ENCODE measurements at places on chromosomes 13 and 19.

GRCh38 chr13:28586439-28587173, 72.3 kb upstream of the POMP start:
- no peak for DNase-seq

DNA sequence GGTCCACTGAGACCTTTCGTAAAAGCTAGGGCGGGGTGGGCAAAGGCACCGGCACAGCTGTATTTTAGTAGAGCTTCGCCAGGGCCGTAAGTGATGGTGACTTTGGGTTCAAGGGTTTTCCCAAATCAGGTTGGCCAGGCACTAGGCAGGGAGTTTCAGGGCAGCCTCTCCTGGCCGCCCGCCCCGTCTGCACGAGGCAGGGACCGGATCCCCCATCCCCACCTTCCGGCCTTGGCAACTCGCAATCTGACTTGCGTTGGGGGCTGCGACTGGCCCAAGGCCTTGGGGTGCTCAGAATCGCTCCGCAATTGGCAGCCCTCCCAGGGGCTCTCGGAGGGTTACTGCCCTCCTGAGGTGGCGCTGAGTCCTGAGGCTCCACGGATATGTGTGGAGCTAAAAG, 4.1 kb upstream of the ZIC5 start:
- no peak for DNase-seq

GRCh38 chr19:51168564-51169282, 26.6 kb downstream of the SIGLEC7 start:
- no peak for DNase-seq

GRCh38 chr13:96053003-96053703, at the start of gene UGGT2:
UGGT2 (minus strand) TSS chr13:96053401; CDS start chr13:96053312, 89 bp downstream.
- DNase-seq, result peak; percentile 94

DNA sequence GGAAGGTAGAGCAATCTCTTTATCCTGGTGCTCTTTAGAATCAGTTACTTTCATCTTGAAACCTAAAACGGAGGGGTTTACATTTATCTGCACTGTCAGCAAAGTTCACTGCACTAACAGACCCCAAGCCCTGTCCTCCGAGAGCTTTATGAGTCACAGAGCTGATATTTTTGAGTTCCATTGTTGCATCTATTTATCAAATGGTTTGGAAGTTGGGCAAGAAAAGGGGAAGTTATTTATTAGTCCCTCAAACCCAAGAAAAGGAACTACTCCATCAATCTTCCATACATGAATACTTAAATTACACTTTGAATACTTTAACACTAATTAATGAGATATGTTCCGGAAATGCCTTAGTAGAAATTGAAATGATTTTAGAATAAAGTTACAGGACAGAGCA, 55.5 kb downstream of the EDNRB start:
- no peak for DNase-seq

- no peak for DNase-seq
Measured at GRCh38 chr13:113945857-113946408, 27.9 kb downstream of the C13orf46 start.

- DNase-seq, result peak; percentile 23
Measured at GRCh38 chr19:18659281-18660050, 22.6 kb downstream of the KLHL26 start.

GRCh38 chr19:49423985-49424303, 703 bp upstream of the PTH2 start:
- no peak for DNase-seq

GRCh38 chr13:53010374-53011105, 18.1 kb upstream of the OLFM4 start:
- DNase-seq, result no peak

GRCh38 chr13:79311386-79311785, 94.7 kb downstream of the RBM26 start:
- DNase-seq, result no peak

- no peak for DNase-seq
Measured at GRCh38 chr19:16166417-16166816, 6.9 kb downstream of the CIB3 start.

DNA sequence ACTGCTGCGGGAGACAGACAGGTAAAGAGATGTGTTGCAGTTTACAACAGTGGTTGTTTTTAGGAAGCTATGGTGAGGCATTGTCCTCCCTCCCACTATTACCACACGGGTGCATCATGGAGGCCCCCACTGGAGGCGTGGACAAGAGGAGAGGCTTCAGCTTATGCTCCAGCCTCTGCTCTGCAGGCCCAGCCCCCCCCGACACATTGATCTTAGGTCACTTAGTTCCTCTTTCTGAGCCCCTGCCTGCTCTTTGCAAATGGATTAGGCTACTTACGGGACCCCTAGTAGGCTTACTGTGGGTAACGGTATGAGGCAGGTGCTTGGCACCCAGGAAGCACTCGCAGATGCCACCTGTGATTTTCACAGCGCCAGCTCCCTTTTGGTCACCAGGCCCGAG, 123.9 kb downstream of the SLC7A1 start:
- no peak for DNase-seq

DNA sequence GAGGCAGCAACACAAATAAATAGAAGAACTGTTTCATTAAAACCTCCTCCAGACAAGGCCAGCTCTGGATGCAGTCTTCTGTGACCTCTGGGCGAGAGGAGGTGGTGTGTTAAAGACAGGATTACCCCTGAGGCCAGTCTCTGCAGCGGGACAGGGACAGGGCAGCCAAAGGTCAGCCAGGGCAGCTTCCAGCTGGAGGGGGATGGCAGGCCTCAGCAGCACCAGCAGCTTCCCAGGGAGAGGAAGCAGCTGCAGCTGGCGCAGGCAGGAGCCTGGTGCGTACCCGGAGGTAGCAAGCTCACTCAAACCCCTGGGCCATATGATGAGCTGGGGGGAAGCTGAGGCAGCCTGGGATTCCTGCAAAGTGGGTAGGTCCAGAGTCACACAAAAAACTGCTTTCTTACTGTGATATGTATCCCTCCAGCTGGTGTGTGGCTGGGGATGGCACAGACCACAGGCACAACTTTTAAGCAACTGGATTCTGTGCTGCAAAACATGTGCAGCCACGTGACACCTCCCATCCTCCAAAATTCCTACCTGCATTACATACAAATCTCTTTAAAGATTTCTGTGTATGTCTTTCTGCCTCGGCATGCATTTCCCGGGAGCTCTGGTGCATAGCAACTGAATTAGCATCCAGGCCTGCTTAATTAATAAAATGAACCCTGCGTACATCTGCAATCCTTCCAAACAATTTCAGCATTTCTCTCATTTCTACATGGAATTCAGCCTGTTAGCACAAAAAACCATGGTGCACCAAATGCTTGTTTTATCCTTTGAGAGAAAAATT, 238.3 kb upstream of the MAB21L1 start:
- no peak for DNase-seq

- no peak for DNase-seq
Measured at GRCh38 chr19:41744850-41745249, 10.5 kb upstream of the CEACAM6 start.

- DNase-seq, result no peak
Measured at GRCh38 chr19:18780631-18781030, 10.5 kb downstream of the COMP start.

GRCh38 chr19:42529248-42529764, 1.0 kb upstream of the CEACAM1 start:
- DNase-seq, result peak; percentile 37

- DNase-seq, result no peak
Measured at GRCh38 chr19:29849208-29849607, 37.4 kb downstream of the CCNE1 start.

- DNase-seq, result no peak
Measured at GRCh38 chr19:30792561-30793505, 420.6 kb downstream of the ZNF536 start.

All from RKO (cell line).